Common myeloid progenitor, CD34-positive (primary cell): ENCODE measurements at places on chromosomes 4 and X.
A peak's percentile ranks its signal among the peaks of the same experiment; 100 is the strongest.

GRCh38 chrX:69388526-69388925 is 115.6 kb upstream of the NALF2 start:
- peak; percentile 62 for DNase-seq

GRCh38 chr4:142817442-142817841 is 28.7 kb downstream of the INPP4B start:
- peak; percentile 97 for DNase-seq

GRCh38 chr4:184503869-184504300 is 29.5 kb upstream of the IRF2 start:
- DNase-seq = peak; percentile 91

DNA sequence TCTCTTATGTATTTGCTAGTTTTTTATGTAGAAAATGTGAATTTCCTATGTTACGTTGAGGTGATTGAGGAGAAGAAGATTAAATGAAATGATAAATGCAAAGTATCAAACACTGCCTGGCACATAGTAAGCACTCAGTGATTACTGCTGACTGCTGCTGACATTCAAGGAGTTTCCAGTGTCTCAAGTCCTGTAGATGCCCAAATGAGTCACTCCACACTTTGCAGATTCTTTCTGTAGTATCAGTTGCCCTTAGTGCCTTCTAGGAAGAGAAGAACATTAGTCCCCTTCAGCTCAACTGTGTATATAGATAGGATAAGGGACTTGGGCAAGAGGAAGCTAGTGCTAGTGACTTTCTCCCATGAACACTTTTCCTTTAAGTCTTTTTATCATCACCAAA is 240.5 kb upstream of the TEX13A start:
- DNase-seq = no peak

DNA sequence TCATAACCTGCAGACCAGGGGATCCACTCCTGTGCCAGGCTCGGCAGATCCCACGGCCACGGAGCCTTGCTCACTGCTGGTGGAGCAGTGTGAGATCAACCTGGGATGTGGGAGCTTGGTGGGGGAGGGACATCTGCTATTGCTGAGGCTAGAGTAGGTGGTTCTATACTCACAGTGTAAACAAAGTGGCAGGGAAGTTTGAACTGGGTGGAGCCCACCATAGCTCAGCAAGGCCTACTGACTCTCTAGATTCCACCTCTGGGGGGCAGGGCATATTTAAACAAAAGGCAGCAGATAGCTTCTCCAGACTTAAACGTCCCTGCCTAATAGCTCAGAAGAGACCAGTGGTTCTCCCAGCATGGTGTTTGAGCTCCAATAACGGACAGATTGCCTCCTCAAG is 54.7 kb upstream of the EPHA5 start:
- DNase-seq = no peak
